ENCODE measurements at places on chromosomes 16 and 17.
A peak's percentile ranks its signal among the peaks of the same experiment; 100 is the strongest.

GRCh38 chr17:28029044-28029443 lies 13.4 kb upstream of the NLK start:
- DNase-seq, result no peak

DNA sequence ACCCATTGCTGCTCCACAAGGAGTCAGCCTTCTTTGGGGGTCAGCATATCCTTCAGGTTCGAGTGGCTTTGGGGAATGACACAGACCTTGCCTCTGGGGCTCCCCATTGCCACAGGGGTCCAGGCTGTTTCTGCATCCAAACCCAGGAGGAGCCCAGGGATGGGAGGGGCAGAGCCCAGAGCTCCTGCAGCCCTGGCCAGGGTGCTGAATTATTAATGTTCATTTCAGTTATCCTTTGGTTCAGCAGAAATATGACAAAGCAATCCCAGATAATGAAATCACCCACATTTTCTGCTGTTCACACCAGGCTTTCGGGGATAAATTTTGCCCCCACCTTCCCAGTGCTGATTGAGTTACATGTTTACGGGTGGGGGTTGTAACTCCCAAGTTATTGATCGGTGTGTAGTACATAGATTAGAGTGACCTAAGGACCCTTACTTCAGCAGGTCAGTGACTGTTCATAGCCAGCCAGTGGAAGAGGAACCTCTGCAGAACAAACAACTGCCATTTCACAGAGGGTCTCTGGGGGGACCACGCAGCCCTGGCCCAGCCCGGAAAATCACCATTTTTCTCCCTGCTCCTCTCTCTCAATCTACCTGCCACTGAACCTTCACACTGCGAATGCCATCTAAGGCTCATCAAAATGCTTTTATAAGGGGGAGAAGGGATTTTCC lies 240.3 kb upstream of the N4BP1 start:
- no peak for DNase-seq

DNA sequence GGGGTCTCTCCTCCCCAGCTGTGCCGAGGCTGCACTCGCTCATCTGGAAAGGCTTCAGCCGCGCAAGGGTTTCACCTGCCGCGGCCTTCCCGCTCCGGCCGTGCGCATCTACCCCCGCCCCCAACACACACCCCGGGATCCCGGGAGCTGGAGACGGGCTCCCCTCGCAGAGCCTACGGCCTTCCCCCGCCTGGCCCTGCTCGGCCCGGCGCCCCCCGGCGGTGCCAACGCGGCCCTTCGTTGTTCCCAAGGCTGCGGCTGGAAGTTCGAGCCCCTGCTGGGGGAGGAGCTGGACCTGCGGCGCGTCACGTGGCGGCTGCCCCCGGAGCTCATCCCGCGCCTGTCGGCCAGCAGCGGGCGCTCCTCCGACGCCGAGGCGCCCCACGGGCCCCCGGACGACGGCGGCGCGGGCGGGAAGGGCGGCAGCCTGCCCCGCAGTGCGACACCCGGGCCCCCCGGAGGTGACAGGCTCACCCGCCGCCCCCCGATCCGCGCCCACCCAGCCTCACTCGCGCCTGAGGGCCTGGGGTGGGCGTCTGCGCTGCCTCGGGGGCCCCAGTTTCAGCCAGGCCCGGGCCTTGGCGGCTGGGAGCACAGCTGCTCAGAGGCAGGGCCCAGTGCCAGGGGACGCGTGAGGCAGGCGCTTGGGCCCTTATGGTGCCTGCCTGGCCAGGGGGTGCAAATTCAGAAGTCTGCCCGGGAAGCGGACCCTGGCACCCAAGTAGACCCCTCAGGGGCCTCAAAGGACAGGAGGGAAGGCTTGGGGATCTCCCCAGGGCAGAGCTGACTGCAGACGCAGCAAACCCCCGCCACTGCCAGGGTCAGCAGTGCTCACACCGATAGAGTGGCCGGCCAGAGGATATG lies 11.2 kb downstream of the GALK1 start:
- DNase-seq, result no peak

- no peak for DNase-seq
These were observed 37.7 kb upstream of the LCMT1 start for GRCh38 chr16:25073854-25074253.

DNA sequence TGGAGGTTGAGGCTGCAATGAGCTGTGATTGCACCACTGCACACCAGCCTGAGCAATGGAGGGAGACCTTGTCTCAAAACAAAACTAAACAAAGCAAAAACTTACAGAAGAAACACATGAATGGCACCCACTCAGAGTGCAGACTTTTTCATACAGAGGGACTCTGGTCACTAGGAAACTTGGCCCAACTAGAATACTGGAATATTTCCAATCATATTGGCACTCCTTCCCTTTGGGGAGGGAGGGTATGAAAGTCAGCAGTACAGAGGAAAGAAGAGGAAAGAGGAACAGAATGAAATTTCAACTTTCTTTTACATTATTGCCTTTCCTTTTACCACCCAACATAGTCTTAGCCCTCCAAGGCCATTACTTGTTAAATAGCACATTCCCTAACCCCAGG lies 28.2 kb downstream of the CMTR2 start:
- DNase-seq, result no peak

GRCh38 chr16:55443434-55444346 lies 35.3 kb upstream of the MMP2 start:
- no peak for DNase-seq

GRCh38 chr16:49283376-49284049 lies 1.9 kb upstream of the CBLN1 start:
- DNase-seq, result no peak

- DNase-seq, result no peak
These were observed 109.5 kb downstream of the CDH8 start for GRCh38 chr16:61926766-61927165.

DNA sequence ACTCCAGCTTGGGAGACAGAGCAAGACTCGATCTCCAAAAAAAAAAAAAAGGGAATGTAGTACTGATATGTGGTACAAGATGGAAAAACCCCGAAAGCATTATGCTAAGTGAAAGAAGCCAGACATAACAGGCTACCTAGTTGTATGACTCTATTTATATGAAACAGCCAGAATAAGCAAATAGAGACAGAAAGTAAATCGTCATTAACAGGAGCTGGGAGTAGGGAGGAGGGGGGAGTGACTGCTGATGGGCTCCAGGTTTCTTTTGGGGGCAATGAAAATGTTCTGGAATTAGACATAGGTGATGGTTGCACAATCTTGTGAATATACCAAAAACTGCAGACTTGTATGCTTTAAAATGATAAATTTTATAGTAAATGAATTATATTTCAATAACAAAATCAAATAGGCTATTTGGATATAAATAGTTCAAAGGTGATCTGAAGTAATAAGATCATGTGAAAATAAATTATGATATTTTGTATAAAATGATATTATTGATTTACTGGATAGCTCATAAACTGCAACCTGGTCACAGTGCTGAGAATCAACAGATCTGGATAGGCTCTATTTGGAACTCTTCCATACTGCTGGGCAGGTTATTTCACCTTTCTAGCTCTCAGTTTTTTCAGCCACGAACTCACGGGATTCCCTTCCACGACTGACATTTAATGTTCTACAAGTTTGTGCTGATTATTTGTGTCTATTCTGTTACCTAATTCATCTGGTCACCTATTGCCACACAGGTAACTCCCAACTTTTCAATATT lies 27.1 kb downstream of the ZNF652 start:
- no peak for DNase-seq

DNA sequence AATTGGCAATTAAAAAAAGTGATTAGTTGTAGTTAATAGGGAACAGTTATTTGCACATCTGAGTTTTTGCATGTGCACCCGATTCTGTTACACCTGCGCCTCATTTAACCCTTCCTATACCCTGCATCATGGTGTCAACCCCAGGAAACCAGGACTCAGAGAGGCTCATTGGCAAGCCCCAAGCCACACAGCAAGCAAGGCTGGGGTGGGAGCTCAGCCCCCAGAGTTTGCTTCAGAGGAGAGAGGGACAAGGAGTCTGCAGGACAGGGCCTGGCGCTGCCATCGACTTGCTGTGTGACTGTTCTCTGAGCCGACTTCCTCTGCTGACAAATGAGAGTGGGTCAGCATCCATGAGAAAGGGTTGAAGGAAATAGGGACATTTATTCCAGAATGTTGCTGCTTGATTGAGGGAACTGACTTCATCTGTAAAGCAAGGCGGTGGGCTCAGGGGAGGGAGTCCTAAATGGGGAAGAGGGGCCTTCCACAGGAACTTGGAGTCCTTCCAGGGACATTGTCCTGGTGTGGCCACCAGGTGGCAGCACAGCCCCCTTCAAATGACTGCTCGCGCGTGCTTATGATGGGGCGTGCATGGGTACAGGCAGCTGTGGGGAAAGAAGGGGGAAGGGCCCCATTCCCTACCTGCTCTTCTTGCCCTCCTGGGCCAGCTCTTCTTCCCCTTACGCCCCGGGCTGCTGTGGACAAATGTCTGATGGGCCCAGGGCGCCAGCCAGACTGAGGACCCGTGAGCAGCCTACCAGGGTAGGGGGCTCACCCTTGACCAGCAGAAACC lies 51.6 kb downstream of the NT5M start:
- peak; percentile 36 for DNase-seq

GRCh38 chr17:31114956-31115555 lies 20.3 kb downstream of the NF1 start:
- DNase-seq, result peak; percentile 32

DNA sequence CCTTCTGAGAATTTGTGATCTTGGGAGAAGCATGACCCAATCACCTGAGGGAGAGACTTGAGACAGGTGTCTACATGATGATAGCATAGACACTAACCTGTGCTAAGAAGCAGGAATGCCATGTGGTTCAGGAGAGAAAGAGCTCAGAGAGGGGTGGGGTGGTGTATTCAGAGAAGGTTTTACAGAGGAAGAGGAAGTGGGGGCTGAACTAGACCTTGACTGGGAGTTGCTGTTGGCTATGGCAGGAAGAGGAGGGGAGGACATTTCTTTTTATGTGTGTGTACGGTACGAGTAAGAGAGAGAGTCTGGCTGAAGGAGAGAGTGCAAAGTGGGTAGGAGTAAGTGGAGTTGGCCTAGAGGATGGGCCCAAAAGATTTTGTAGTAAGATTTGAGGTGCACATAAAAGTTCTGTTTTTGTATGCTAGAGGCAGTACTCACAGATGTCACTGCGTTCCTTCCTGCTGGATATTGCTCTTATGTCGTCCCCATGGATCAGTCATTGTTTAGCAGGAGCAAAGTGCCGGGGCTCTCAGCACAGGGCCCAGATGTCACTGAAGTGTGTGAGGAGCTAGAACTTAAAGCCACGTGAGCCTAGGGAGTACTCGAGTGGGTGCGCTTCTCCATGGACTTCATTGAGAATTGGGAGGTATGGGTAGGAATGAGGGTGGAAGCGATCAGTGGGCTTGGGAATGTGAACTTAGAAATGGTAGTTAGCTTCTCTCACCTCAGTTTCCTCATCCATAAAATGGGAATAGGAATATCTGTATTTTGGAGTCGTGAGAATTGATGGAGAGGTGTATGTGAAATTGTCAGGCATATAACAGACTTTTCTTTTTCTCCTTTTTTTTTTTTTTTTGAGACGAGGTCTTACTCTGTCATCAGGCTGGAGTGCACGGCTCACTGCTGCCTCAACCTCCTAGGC lies 22.1 kb downstream of the SLC7A6 start:
- DNase-seq, result no peak

DNA sequence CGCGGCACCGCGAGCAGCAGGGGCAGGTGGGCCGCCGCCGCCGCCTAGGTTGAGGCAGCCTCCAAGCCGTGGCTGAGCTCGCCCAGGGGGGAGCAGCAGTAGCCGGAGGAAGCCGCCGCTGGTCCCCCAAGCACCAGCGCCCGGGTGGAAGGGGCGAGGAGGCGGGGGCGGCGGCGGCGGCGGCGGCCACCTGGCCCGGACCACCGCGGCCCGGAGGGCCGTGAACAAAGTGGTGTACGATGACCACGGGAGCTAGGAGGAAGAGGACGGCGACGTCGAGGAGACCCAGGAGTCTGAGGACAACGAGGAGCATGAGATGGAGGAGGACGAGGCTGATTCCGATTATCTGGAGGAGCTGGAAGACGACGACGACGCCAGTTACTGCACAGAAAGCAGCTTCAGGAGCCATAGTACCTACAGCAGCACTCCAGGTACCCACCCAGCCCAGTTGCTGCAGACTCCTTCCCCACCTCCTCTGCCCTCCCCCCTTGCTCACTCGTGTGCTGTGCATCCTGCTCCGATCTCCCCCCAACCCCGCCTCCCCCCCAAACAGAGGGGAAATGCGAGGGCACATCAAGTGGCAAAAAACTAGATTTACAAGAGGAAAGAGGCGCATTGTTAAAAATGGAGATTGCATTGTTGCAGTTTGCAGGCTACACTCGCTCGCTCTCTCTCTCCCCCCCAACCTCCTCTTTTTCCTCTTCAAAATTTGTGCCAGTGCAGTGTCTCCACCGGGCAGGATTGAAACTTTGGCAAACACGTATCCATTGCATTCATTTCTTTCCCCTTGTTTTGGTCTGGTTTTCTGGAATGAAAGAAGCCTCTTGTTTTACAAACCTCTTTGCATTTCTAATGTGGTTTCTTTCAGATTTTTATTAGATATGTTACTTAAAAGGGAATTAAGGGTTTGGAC lies 41.8 kb upstream of the AMZ2 start:
- DNase-seq, result no peak

GRCh38 chr17:67800495-67800928 lies 24.8 kb upstream of the BPTF start:
- peak; percentile 68 for DNase-seq

GRCh38 chr16:81567987-81568748 lies 123.6 kb downstream of the CMIP start:
- DNase-seq, result peak; percentile 87

GRCh38 chr16:24758373-24758772 lies 28.9 kb downstream of the TNRC6A start:
- DNase-seq, result peak; percentile 49

DNA sequence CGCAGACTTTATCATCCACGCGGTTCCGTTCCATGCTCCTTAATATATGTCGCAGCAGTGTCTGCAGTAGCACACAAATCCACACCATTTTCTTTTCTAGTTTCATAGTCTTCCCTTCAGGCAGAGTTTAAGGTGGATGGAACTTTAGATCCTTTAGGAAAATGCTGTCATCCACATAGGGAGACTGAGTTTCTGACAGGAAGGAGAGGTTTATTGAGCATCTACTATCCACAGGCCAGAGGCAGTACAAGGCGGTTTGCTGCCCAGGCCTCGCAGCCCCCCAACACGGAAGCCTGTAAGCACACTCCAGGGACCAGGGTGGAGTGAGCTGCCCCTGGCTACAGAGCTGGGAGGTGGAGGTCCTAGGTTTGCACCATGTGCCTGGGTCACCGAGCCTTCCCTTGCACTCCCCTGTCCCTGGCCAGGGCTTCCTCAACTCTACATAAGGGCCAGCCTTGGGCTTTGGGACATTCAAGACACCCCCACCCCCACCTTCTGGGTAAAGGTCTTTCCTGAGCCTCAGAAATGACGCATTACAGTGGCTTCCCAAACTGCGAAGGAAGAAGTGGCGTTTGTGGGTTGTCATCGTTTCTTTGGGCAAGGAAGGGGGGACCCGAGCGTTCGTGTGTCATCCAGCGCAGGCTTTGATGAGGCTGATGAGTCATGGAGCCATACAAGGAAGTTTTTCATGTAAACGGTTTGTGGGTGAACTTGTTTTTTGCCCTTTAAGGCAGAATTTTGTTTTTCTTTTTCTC lies 146.5 kb upstream of the PLCG2 start:
- DNase-seq, result peak; percentile 58

DNA sequence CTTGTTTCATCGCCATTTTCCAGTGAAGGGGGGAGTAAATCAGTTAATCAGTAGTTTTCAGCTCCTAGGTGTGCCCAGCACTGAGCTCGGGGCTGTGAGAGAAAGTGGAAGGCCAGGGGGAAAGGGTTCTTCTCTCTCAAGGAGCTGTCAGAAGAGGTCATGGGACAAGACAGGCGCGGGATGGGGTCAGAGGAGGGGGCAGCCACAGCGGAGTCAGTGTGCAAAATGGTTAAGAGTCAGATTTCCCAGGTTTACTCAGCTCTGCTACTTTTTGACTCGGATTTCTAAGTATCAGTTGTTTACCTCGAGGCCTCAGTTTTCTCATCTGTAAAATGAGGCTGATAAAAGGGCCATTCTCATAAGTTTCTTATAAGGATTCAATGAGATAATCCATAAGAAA lies 4.3 kb upstream of the XYLT1 start:
- DNase-seq, result no peak
